ENCODE measurements at places on chromosomes 7 and 10.

GRCh38 chr7:136717910-136718557 lies 150.4 kb upstream of the CHRM2 start:
- DNase-seq = no peak

DNA sequence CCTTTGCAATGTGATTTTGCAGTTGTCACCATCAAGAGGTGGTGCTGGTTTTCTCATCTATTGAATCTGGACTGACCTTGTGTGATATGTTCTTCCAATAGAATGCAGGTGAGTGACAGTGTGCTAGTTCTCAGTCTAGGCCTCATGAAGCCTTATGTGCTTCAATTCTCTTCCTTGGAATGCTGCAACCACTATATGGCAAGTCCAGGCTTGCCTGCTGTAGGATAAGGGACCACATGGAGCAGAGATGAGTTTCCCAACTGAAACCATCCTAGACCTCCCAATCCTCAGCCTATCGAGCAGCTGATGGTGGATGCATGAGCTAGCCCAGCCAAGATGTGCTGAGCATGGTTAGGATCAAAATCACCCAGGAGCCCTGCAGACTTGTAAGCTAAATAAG lies 32.6 kb upstream of the ARHGAP21 start:
- DNase-seq = no peak

DNA sequence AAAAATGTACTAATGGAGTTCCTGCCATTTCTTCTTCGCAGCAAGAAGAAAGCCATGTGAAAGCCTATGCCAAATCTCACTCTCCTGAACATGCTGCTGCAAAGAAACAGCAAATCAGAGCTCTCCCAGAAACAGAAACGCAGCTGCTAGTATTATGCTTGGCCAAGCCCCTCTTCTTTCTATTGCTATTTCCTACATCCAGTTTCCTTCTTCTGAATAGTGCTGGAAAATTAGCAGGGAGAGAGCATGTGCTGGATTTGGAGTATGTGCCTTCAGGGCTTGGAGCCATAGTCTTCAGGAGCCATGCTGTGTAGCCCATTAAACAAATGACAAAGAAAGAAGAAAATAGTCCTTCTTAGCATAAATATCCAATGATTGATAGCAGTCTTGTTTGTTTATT lies 852.0 kb upstream of the PHF14 start:
- no peak for DNase-seq

- peak; percentile 54 for DNase-seq
These were observed 19.7 kb downstream of the TRUB1 start for GRCh38 chr10:114957673-114958072.

GRCh38 chr7:95687759-95688343 lies 84.5 kb upstream of the DYNC1I1 start:
- DNase-seq = peak; percentile 14

All from AG10803 (cell line).